ENCODE measurements at places on chromosomes 2 and 18.
A peak's percentile ranks its signal among the peaks of the same experiment; 100 is the strongest.

DNA sequence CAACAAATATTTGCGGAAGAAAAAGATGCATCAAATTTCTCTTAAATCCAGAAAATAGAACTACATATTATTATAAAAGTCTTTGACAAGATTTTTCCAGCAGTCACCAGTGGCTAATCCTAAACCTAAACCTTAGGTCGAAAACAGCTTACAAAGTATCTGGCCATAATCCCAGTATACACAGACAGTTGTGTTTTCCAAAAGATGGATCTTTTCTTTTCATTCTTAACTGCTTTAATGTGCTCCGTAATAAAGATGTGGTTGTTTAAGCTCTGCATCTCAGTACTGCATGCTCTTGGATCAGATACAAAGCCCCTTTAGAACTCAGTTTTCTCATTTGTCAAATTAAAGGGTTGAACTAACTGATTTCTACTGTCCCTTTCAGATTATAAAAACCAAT lies 247.8 kb downstream of the TXNL1 start:
- DNase-seq, result no peak

DNA sequence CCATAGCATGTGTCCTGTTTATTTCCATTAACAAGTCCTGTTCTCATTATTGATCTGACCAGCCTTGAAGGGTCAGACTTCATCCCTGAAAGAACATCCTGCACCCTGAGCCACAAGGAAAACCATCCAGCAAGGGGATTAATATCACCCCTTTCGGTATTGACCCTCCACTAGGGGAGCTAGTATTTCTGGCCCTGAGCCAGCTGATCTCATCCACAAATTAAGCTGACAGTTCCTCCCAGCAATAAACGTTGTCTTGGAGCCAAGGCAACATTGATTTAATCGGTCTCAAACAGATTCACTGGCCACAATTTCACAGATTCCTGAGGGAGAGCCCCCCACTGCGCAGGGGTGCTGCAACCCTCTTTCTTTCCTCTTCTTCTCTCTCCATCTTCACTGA lies 353.1 kb upstream of the FANCL start:
- no peak for DNase-seq

DNA sequence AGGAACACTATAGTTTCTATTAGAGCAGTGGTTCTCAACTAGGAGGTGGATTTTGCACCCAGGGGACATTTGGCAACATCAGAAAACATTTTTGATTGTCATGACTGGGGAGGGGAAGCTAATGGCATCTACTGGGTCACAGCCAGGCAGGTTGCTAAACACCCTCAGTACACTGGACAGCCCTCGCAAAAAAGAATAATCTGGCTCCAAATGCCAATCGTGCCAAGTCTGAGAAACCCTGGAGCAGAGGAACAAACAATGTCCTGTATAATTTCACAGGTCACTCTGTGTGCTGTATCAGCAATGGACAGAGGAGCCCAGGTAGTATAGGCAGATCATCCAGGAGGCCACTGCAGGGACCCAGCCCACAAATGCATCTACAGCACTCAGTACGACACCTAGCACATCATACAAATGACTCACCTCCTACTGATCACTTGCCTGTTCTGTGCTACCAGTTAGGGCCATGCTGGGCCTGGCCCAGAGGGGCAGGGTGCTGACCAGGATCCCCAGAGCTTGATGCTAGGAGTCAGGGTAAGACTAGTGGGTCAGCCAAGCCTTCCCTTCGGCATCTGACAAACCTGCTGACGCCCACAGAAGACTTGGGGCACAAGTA lies 37.6 kb downstream of the SFXN5 start:
- DNase-seq, result no peak

DNA sequence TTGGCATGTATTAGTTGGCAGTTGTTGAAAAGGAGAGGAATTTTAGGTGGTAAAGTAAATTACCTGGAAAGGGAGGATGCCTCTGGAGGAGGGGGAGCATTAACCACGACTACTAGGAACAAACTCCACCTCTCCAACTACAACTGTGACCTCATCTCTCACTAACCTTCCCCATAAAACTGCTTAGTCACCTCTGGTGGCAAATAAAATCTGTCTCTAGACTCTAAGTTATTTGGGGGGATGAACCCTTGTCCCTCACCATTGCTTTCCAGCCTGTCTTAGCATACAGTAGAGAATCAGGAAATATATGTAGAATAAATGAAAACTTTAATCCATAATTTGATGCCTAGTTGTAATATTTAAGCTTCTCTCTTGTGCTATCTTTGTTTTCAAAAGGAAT lies 27.6 kb upstream of the MYO1B start:
- no peak for DNase-seq

DNA sequence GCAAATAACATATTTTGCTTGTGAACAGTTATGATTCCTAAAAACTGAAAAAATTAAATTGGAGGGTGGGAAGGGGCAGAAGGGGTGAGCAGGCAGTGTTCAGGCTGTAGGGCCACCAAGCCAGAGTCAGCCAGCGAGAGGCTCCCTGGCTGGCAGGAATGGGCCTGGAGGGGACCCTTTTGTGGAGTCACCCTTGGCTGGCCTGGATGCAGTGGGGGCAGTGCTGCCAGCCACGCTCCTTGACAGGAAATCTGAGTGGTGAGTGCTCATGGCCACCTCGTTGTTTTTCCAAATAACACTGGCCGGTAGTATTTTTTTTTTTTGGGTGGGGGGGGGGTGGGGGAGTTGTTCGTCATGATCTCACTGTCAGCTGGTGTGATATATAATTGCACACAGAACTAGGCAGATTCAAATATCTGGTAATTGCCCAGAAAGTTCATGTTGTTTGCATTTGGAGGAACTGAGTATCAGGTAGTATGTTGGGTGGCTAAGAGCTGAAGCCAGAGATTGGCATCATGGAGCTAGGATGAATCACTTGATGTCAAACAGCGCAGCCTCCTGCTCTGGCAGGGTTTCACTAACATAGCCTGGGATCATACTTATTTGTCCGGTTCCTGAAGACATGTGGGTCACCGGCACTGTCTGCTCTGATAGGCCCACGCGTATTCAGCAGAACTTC lies 160.0 kb downstream of the PTGR3 start:
- no peak for DNase-seq

GRCh38 chr2:36780231-36780839 lies 83.8 kb downstream of the VIT start:
- DNase-seq, result peak; percentile 74

GRCh38 chr2:108184419-108184818 lies 55.3 kb upstream of the SULT1C3 start:
- no peak for DNase-seq

GRCh38 chr2:174166261-174166660 lies 82.1 kb downstream of the OLA1 start:
- no peak for DNase-seq

DNA sequence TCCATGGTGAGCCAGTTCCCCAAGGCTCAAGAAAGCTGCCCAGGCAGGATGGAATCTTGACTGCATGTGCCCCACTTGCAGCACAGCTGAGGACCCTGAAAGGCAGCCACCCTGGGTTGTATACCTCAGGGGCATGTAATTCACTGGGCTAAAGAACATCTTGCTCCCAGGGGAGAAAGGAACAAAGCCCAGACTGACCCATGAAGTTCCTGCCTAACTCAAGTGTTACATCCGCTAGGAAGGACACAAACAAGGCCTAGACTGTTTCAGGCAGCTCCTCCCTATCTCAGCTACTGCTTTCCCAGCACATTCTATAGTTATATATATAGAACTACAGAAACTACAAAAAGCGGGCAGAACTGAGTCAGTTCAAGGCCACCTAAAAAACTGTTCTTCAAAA lies 69.0 kb downstream of the RBM43 start:
- DNase-seq, result no peak

GRCh38 chr2:30886080-30886479 lies 78.8 kb upstream of the CAPN13 start:
- DNase-seq, result no peak

- DNase-seq, result no peak
Measured at GRCh38 chr2:26033270-26033817, 540 bp upstream of the RAB10 start.

DNA sequence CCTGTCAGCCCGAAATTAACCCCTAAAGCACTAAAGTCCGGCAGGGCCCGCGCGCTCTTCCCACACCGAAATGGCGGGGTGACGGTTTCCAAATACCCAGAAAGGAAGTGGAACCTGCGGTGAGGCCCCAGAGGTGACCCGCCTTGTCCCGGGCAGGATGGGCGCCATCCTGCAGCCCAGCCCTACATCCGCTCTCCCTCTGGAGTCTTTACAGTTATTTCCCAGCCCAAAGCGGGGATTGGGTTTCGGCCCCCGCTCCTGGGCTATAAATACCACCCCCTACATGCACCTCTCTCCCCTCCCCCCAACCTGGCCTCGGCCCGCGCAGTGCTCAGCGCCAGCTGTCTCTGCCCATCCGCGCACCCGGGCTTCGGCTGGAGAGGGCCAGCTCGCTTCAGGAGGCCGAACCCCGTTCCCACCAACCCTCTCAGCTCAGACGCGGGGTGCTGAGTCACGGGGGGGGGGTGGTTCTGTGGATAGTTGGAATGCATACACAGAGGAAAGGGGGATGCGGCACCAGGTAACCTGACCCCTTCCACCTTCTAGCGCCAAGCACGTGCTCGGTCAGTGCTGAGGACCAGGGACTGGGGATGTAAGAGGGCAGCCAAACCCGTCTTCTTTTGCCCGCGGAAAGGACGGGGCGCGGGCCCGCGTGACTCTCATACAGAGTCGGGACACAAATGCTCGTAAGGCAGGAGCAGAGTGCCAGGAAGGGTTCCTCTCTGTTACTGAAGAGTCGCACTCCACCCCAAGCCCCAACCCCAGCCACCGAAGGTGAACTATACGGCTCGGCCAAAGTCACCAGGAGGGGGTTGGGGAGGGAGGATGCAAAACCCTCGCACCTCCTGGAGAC lies at the start of gene TUBA4B:
Gene TUBA4B, plus strand, starts transcription at position 344 of the 853 bp plus-strand sequence. Its CDS starts 165 bp downstream, at position 509.
- DNase-seq, result peak; percentile 62

DNA sequence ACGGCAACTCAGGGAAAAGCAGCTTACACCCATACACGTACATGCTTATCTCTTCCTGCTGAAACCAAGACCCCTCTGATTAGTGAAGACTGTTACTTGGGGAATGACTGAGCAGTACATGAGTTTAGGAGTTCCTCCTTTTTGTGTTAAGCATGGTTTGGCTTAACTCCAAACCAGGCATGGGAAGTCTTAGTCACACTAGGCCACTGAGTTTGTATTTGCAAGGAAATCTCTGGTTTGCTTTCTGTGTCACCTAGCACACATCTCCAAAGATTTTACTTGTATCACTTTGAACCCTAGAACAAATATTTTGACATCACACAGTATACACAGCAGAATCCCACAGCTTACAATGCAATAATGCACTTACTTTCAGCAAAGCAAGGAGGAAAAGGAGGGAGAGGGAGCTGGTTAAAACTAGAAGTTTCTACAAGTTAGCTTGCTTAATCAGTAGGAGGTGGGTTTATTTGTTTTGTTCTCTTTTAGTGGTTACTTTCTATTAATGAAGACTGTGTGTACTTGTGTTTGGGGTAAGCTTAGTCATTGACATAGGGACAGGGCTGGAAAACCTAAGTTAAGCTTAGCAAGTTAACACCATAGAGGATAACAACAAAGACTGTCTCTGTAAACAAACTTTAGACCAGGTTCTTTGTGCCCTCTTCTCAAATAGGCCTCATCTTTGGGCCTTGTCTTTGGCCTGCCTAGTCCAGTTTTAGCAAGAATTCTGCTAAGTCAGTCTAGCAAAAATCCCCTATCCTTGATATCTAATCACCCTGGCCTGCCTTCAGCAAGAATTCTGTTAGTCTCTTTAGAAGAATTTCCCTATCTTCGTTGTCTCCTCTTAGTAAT lies 219.4 kb downstream of the MREG start:
- no peak for DNase-seq

- no peak for DNase-seq
Measured at GRCh38 chr2:15890936-15891905, 49.1 kb upstream of the MYCN start.

DNA sequence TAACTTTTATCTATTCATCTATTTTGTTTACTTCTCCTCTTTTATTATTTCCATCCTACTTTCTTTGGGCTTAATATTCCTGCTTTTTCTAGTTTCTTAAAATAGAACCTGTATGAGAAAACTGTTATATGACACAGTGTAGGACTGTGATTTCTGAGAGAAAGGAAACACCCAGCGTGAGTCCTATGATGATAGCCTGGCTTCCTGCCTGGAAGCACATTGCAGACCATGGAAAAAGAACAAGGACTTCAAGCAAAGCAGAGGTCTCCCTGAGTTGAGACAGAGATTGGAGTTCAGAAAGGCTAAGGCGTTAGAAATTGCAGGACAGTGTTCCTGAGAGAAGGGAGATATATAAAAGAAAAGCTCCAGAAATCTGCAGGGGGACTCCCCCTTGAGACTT lies 7.8 kb downstream of the RBM44 start:
- no peak for DNase-seq

- DNase-seq, result no peak
Measured at GRCh38 chr2:204251158-204251997, 293.9 kb upstream of the PARD3B start.

DNA sequence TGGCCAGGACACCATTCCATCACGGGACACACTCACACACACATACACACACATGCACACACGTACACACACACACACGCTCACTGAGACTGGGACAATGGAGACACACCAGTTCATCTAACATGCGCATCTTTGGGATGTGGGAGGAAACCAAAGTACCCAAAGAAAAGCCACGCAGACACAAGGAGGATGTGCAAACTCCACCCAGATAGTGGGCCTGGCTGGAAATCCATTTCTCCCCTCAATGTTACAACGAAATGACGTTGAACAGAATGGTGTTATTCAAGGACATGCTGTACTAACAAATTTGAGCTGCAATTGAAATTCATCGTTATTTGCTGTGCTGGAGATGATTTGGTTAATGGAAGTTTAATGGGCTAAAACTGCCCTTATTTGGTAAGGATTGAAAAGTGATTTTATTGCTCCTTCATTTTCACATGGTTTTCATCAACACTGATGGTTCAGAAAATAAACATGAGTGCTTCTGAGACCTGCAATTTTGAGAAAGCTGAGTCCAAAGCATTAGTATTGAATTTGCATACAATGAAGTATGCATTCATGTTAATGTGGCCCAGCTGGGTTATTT lies 110.0 kb downstream of the KCNE4 start:
- DNase-seq, result no peak

GRCh38 chr2:53442783-53443182 lies 324.8 kb upstream of the CHAC2 start:
- DNase-seq, result no peak

DNA sequence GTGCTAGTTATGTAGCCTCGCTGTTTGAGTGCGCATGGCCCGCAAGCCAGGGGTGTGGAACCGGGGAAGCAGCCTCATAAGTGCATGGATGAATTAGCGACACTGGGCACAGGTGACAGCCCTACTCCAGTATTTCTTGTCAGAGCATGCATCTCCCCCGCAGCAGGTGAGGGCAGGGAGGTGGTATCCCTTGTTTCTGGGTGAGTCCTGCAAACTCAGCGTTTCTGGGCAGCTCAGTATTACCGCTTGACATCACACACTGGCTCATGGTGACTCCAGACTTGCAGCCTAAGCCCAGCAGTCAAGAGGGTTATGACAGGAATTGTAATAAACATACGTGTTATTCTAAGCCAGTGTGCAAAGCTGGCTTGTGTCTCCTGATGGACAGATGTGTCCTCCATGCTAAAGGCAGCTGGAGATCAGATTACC lies 2.5 kb downstream of the CABLES1 start:
- no peak for DNase-seq

- DNase-seq, result no peak
Measured at GRCh38 chr2:144925886-144926285, 406.0 kb upstream of the ZEB2 start.
